Stimulated activated CD8-positive, alpha-beta memory T cell treated with anti-CD3 and anti-CD28 coated beads, Interleukin-4, amount 100 ng/mL, for 4 hours (primary cell): ENCODE measurements at places on chromosomes 16 and 17.

GRCh38 chr16:633336-634050, 2.6 kb downstream of the METTL26 start:
- no peak for DNase-seq

DNA sequence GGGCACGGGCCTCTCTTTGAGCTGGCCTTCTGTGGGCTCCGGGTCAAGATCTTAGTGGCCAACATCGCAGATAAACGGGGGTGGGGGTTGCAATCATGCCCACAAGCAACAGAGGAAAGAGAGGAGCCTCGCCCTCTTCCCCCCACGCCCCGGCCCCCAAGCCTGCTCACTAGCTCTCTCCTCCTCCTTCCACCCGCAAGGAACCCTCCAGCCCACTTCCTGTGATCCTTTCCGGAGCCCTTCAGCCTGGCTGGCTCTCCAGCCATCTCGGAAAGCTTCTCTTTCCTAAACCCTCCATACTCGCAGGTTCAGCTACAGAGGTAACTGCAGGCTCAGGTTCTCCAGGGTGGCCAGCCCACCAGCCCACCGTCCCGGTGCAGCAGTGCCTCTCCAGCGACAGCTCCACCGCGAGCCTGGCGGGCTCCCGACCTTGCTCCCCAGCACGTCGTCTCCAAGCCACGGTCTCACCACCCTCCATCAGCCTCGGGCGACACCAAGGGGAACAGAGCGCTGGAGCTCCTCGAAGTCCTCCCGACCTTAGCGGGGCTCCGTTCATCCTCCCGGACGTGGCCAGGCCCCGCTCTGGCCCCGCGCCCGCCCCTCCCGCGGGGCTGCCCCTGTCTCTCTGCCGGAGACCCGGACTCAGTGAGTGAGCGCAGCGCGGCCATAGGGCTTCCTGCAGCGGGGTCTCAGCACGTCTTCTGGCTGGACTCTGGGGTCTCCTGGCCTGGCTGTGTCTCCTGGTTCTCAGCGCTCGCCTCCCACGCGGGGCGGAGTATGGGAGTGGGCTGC, 12.9 kb upstream of the ODF4 start:
- no peak for DNase-seq

DNA sequence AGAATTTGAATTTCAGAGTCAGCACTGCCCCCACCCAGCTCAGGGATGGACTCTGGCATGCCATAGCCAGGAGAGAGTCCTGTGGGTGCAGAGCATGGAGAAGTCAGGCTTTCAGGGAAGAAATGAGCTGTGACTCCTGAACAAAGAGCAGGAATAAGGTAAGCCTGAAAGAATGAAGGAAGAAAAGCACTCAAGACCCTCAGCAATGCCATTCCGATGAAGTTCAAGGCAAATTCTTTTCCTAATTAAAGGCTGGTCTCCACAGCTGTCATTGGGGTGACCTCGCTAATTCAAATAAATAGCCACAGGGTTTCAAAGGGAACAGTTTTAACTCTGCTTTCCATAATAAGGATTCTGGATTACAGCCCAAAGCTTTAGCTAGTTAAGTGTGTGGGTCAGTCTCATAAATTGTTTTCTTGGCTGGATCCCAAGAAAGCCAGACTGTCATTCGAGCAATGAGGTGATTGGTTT, 31.7 kb downstream of the TOM1L2 start:
- DNase-seq, result no peak

- no peak for DNase-seq
Measured at GRCh38 chr16:61210076-61210475, 826.2 kb downstream of the CDH8 start.

DNA sequence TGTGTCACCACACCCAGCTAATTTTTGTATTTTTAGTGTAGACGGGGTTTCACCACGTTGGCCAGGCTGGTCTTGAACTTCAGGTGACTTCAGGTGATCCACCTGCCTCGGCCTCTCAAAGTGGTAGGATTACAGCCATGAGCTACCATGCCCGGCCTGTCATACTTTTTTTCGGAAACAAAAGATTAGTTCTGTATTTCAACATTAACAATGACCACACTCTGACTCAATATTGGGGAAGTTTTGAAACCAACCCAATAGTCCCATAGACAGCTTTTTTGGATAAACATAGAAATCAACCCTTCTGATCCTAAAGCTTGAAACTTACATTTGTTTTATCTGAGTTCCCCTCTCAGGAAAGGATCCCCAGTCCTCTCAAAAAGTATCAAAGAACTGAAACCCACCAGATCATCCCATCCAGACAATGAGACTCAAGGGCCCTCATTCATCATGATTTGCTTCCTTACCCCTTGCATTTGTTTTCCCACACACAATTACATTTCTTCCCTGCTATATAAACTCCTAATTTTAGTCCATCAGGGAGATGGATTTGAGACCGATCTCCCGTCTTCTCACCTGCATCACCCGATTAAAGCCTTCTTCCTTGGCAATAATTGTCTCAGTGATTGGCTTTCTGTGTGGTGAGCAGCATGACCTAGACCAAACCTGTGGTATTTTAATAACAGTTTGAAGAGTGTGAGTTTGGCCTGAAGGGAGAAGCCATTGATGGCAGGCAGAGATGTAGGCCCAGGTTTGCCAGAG, 7.2 kb upstream of the AGRP start:
- DNase-seq, result no peak

DNA sequence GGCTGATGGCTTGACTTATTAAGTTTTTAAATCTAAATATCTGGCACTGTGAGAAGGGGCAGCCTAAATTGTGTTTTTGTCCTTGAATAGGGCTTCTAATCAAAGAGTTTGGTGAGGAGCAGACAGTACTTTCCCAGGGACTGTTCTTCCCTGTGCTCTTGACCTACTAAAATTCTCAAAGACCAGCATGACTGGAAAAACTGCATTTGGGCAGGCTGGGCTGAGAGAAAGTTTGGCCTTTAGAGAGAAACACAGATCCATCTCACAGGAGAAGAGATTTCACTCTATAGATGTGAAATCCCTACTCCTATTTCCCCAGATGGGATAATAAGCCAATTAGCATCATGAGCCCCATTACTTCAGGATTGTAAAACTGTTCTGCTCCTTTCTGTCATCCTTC, 7.3 kb downstream of the PCTP start:
- DNase-seq, result no peak

- no peak for DNase-seq
Measured at GRCh38 chr17:7997186-7997585, 5.2 kb upstream of the GUCY2D start.

DNA sequence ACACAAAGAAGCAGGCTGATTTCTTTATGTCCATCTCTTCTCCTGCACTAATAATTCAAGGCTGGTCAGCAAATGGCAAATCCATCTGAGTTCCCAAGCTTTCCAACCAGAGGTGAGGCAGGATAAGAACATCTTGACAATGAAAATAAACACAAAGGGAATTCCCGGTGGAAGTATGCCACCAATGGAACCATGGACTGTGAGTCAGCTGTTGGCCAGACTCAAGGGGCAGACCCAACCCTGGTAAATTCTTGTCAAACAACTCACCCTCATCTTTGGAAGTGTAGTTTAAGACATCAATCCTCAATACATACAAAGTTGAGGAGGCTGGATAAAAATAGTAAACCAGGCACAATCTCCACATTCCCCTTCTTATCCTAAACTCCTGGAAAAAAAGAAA, 74.3 kb upstream of the CES5A start:
- DNase-seq, result no peak

- no peak for DNase-seq
Measured at GRCh38 chr17:4859816-4860625, 26.9 kb downstream of the MINK1 start.

- DNase-seq, result no peak
Measured at GRCh38 chr16:61564716-61565115, 471.5 kb downstream of the CDH8 start.

GRCh38 chr16:57278494-57278893, 6.0 kb downstream of the PLLP start:
- DNase-seq, result no peak

GRCh38 chr16:15856901-15857698, at the start of gene MYH11:
Gene MYH11, minus strand, starts transcription at chr16:15857028. Its CDS starts 18,776 bp downstream, at chr16:15838252.
- DNase-seq, result no peak

GRCh38 chr17:76541739-76542454, 2.1 kb downstream of the PRCD start:
- no peak for DNase-seq

GRCh38 chr16:71796501-71797097, 12.0 kb downstream of the AP1G1 start:
- no peak for DNase-seq

- DNase-seq, result no peak
Measured at GRCh38 chr17:48597528-48597777, 3.9 kb upstream of the HOXB5 start.

DNA sequence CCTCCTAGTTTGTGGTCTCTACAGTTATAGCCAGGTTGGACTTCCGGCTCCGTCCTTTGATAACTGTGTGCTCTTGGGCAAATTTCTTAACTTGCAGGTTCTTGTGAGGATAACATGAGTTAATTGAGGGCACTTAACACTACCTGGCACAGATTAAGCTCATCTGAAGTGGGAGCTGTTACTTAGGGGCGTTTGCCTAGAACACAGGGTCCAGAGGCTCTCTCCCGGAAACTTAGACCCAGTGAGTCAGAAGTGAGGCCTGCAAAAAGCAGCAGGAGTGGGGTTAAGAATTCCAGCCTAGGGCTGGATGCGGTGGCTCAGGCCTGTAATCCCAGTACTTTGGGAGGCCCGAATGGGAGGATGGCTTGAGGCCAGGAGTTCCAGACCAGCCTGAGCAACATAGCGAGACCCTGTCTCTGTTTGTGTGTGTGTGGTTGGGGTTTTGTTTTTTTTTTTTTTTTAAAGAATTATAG, 1.4 kb downstream of the MVP start:
- DNase-seq, result no peak

GRCh38 chr17:79974566-79975497, 60.8 kb downstream of the TBC1D16 start:
- no peak for DNase-seq

GRCh38 chr17:27980043-27980442, 62.4 kb upstream of the NLK start:
- no peak for DNase-seq

DNA sequence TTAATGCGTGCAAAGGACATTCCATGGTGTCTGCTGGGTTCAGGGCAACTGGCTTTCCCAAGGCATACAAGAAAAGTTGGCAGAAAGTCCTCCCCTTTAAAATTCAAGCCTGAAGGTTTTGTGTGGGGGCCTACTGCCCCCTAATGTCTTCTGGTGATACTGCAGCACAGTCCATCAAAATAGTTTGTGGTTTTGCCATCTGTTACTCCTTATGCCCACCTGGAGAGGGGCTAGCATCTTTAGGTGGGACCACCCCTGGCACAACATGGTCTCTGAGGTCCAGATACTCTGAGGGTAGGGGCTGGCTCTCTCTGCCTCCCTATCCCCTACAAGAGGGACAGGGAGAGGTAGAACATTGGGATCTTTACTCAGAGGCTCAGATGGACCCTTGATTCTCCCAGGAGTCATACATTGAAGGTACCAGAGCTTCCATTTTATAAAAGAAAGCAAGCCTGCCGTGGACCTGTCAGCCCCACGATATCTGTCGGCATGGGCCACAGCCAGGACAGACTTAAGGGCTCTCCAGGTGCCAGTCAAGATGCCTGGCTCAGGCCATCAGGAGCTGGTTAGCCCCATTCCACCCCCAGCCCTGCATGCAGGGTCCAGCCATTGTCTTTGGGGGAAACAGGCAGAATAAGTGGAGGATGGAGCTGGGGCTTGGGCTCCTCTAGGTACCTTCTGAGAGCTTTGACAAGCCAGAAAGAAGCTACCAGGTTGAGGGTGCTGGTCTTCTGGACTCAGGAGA, 6.3 kb downstream of the ESRP2 start:
- DNase-seq, result no peak

- no peak for DNase-seq
Measured at GRCh38 chr17:29257756-29258155, 11.1 kb downstream of the CRYBA1 start.

DNA sequence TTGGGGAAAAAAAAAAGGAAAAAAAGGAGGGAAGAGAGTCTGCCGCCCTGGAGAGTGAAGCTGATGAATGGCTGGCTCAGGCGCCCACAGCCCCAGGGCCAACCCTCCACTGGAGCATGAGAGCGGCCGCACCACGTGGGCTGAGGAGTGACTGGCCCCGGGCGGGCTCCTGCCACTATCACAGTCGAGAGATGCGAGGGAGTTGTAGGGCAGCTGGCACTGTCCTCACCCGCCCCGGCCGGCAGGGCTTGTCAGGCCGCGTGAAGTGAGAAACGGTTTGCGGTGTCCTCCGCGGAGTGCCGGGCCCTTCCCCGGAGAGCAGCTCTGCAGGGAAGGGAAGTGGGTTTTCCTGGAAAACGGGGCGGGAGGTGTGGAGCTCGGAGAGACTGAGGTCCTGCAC, 45.9 kb downstream of the JPH3 start:
- no peak for DNase-seq

DNA sequence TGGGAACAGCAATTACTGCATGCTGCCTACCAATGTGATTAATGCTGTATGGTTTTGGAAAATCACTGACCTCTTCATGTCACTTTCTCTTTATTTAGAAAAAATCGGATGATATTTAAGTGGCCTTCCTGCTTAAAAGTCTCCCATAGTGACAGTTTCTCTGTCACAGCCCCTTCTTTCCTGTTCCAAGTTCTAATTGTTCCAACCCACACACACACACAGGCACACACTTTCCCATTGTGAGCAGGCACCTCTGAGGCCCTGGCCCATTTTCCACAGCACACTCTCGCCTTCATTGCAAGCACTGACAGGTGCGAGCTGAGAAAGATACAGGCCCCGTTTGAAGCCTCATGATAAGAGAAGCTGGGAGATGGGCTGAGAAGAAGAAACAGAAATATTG, 505.9 kb downstream of the HS3ST4 start:
- no peak for DNase-seq

DNA sequence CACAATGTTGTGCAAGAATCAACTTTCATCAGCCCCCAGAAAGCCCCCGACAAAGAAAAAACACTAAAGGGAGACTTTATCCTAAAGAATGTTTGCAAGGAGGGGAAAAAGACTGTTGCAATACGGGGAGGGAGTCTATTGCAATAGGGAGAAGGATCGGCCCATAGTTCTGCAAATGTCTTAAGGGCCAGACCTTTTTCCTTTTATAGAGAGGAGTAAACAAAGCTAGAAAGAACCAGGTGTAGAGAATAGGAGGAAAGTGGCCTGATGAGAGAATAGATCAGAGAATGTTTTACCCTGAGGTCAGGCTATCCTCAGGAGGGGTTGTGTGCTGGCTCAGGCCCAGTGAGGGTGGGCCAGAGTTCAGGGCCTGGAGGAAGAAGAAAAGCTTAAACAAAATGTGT, 8.7 kb upstream of the CAVIN1 start:
- no peak for DNase-seq

- DNase-seq, result no peak
Measured at GRCh38 chr17:7045492-7046126, 1.7 kb upstream of the SLC16A11 start.

GRCh38 chr16:6560306-6561100, 772.1 kb upstream of the RBFOX1 start:
- no peak for DNase-seq
